ENCODE measurements at places on chromosomes 1 and 21.

- DNase-seq: no peak
These were observed 85.5 kb upstream of the ATP1A1 start for GRCh38 chr1:116287341-116288200.

DNA sequence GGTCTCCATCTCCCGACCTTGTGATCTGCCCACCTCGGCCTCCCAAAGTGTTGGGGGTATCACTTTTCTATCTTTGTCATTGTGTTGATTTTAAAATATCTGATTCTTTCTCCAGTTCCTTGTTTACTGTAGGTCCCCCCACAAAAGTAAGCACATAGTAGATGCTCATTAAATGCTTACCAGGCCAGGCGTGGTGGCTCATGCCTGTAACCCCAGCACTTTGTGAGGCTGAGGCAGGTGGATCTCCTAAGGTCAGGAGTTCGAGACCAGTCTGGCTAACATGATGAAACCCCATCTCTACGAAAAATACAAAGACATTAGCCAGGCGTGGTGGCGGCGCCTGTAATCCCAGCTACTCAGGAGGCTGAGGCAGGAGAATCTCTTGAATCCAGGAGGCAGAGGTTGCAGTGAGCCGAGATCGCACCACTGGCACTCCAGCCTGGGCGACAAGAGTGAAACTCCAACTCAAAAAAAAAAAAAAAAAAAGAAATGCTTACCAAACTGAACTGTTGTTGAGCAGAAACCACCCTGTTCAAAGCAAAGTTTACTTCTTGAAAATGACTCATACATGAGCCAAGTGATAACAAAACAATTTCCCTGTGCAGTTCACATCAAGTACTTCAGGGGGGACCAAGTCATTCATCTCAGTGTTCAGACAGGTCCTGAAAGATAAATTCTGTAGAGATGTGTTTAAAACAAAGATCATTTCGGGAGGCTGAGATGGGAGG lies 24.3 kb upstream of the NID1 start:
- no peak for DNase-seq

- DNase-seq: no peak
These were observed 16.3 kb upstream of the MTARC1 start for GRCh38 chr1:220770245-220770913.

DNA sequence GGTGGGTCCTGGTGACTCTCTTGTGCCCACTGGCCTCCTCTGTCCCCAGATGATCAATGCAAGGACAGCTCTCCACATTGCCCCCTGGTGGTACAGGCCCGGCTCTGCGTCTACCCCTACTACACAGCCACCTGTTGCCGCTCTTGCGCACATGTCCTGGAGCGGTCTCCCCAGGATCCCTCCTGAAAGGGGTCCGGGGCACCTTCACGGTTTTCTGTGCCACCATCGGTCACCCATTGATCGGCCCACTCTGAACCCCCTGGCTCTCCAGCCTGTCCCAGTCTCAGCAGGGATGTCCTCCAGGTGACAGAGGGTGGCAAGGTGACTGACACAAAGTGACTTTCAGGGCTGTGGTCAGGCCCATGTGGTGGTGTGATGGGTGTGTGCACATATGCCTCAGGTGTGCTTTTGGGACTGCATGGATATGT lies 10.8 kb downstream of the ADAMTSL4 start:
- peak; percentile 54 for DNase-seq

GRCh38 chr1:15272009-15272781 lies 25.2 kb downstream of the FHAD1 start:
- no peak for DNase-seq

DNA sequence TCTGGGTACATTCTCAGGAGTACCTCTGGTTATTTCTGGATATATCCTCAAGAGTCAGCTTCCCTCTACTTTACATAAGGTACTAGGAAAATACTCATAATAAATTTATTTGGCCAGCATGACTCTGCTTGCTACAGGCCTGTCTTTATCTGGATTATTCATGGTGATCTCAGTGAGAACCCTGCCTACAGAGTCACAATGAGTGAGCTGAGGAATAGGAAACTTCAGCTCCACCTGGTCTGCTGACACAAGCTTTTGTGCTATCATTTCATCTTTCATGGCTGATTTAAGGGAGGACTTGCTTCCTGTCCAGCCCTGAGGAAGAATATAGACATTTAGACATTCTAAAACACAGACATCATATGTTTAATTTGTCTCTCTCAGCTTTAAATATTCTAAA lies 19.5 kb upstream of the SUCO start:
- DNase-seq: no peak

- no peak for DNase-seq
These were observed 391.5 kb upstream of the ADGRL2 start for GRCh38 chr1:81409262-81409661.

DNA sequence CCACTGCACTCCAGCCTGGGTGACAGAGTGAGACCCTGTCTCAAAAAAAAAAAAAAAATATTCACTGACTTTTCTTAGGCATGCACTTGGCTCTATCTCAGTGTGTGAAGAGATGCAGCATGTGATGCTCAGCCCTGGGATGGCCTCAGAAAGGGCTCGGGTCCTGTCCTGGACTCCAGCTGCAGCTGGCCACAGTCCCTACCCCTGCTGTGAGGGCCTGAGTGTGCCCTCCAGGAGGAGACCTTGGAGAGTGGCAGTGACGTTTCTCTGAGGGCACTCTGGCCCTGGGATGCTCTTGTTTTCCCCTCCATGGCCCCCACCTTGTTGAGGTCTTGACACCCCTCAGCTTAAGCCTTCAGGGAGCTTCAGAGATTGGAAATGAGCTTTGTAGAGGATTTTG lies 81.9 kb upstream of the POU3F1 start:
- no peak for DNase-seq

DNA sequence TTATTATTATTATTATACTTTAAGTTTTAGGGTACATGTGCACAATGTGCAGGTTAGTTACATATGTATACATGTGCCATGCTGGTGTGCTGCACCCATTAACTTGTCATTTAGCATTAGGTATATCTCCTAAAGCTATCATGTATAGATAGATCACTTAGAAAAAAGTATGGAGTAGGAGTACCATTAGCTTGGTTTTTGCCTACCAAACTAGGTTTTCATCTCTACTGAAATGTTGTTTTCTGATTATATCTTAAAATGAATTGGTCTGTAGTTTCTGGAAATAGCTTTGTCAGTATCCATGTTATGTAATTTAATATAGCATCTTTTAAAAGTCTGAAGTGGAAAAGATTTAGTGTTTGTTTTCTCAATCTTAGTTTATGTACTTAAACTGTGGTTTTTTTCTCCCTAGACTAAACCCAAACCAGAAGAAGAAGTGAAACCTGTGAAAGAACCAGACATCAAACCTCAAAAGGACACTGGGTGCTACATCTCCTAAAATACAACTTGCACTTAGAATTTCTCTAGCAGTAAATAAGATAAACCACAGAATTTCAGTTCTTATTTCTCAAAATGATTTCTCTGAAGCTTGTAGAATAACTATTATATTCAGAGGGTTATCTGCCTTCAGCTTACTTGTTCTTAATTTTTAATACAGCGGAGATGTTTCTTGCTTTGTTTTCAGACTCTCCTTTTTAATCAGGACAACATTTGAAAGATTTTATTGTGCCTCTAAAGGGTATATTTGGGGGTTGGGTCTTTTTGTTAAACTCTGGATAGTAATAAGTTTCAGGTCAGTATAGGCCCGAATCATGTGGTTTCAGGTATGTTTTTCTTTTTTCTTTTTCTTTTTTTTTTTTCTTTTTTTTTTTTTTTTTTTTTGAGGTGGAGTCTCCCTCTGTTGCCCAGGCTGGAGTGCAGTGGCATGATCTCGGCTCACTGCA lies 4.5 kb upstream of the FAM177B start:
- DNase-seq: no peak

- no peak for DNase-seq
These were observed 84.2 kb downstream of the ERG start for GRCh38 chr21:38413958-38414548.

GRCh38 chr1:18643154-18644012 lies 12.7 kb downstream of the PAX7 start:
- no peak for DNase-seq

DNA sequence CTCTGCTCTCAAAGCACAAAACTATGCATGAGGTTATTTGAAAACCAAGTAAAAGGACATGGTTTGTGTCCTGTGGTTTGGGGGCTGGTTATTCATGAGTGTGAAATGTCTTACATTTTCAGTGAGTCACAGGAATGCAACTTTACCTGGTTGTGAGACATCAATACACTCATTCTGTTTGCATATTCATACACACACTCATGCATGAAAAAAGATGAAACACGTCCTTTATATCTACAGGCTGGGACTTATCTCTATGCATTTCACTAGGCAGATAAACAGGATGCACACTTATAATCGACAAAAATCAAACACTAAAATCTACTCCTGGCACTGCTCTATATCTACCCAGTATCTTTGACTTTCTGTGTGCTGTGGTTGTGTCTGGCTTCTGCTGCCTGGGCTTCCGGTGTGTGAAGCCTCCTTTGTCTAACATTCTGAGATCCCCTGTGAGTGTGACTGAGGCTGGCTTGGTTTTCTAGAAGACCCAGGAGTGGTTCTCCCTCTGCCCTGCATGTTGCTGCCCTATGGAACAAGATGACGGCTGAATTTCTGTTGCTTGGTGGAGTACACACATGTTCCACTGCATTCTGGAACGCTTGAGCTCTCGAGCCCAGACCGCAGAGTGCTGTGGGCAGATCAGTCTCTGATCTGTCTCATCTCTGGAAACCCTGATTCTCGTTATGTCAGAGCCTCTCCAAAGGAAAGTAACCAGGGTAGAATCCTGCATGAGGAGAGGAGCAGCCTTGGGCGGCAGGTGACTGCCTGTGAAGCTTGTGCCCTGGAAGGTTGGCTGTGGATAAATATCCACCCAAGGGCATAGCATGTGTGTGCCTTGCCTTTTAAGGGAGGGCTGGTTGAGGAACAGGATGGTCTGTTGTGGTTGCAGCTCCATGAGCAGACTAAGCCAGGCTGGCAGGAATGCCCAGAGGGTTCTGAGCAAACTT lies 19.7 kb upstream of the FASLG start:
- DNase-seq: peak; percentile 54

DNA sequence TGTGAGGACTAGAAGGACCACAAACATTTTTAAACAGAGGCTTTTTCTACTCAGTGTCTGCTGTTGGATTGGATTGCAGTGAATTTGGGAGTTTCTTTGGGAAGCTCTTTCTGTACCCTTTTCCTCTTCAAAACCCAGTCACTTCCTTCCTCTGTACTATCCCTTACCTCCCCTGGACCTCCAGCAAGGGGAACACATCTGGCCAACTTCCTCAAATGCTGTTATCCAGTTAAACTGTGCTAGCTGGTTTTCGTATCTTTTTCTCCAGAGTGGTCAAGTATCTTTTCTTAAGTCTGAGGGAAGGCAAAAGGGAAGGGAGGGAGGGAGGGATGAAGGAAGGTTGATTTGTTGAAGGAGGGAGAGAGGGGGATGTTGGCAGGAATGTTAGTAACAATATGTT lies 99.2 kb upstream of the TNR start:
- DNase-seq: no peak

- no peak for DNase-seq
These were observed 528.2 kb downstream of the SMYD3 start for GRCh38 chr1:245978915-245979314.

DNA sequence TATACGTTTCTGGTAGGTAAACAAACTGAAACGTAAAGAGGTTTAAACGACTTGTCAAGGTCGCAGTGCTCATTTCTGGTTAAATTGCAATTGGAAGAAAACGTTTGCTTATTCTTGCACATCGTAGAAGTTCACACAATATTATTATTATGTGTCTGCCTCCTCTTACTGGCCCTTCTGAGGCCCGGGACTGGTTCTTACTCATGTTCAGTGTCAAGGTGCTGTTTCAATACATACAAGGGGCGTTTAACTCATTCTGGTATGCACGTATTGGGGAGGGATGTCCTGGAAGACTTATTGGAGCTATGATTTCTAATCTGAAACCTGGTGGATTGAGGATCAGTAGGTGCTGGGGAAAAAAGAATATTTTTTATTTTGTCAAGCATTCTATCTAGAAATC lies 932 bp downstream of the RPF1 start:
- DNase-seq: no peak

DNA sequence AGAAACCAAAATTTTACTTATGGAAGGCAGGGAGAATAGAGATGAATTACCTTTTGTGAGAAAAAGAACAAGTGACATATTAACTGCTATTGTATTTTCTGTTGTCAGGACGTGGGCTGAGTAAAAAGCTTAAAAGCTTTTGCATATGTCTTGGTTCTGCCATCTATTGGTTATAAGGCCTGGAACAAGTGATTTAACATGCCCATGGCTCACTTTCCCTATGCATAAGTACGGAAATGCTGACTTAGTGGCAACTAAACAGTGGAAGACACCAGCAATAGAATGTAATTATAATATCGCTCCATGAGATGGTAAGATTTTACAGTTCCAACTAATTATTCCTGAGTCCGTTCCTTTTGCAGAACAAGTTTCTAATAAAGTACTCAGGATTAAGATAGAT lies 6.7 kb upstream of the CTSS start:
- no peak for DNase-seq

GRCh38 chr1:232045139-232045994 lies 418.8 kb downstream of the DISC1 start:
- no peak for DNase-seq

- no peak for DNase-seq
These were observed 13.2 kb upstream of the UBE4B start for GRCh38 chr1:10019561-10019960.

DNA sequence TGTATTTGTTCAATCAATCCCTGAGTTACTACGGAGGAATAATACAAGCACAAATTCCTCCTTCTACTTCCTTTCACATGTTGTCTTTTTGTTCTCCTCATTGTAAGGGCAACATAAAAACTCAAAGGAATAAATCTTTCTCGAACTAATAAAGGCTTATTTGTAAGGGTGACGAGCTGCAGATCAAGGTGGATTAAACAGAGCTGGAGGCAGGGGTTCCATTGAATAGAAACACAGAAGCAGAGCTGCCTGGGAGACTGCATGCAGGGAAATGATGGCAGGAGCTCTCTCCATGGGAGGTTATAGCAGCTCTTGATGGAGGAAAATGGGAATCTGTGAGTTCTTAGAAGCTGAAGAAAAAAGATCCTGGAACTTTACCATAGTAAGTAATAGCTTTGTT lies 160.2 kb downstream of the CYYR1 start:
- DNase-seq: no peak

GRCh38 chr21:37871121-37871862 lies 45.0 kb downstream of the KCNJ6 start:
- no peak for DNase-seq

DNA sequence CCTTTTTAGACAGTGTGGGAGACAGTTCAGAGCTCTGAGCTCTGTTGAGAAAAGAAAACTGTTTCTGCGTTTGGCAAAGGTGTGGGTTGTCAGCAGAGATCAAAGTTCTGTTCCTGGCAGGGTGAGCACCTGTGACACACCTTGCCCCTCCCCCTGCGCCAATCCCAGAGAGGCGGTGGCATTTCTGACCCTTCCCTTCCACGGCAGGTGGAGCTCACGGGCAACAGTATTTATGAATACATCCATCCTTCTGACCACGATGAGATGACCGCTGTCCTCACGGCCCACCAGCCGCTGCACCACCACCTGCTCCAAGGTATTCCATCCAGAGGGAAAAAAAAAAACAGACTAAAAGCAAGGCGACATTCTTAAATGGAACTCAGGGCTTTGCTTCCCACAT lies 20.7 kb downstream of the SIM2 start:
- no peak for DNase-seq

GRCh38 chr1:17544776-17545350 lies 5.4 kb downstream of the ARHGEF10L start:
- DNase-seq: no peak

GRCh38 chr1:210633636-210634035 lies 304.9 kb downstream of the HHAT start:
- no peak for DNase-seq

Measured in KG1 (cell line).